ENCODE measurements at places on chromosomes 7 and 10.
A peak's percentile ranks its signal among the peaks of the same experiment; 100 is the strongest.

DNA sequence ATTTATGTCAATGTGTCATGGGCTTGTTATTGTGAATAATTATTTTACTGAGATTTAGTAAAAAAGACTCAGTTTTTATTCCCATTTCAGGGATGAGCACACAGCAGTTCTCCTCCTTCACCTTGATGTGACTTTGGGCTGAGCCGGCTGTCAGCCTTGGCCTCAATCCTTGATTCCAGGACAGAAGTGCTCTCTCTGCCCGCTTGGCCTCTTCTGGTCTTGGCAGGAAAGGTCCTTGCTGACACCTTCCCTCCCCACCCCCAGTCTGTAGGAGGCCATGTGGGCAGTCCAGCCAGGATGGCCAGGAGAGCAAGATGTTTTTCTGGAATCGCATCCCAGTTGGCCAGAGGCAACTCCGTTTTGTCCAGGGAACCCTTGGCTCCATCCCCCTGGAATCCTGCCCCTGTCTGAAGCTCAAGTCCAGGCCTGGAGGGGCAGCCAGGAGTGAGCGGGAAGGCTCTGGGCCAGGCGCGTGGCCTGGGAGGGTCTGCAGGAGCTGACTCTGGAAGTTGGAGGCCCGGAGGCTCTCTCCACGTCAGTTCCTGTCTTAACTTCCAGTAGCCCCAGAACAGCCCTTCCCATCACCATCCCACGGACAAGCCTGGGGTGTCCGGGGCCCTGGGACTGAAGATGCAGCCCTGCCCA lies 100.9 kb downstream of the PDGFA start:
- DNase-seq = no peak

DNA sequence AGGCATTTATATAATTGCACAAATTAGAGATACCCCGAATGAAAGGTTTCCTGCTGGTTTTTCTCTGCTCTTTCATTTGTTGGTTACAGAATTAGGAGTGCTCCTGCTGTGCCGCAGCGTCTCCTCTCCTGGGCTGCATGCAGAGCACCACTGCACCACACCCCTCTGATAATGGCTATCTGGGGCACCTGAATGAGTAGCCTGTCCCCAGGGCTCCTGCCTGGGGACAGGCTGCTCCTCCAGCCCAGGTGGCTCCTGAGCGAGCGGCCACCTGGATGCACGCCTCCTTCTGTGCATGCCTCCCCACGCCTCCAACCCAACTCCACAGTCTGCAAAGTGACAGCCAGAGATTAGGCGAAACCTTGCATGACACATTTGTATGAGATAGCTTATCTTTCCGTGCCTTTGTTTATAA lies 242.6 kb upstream of the FZD8 start:
- no peak for DNase-seq

DNA sequence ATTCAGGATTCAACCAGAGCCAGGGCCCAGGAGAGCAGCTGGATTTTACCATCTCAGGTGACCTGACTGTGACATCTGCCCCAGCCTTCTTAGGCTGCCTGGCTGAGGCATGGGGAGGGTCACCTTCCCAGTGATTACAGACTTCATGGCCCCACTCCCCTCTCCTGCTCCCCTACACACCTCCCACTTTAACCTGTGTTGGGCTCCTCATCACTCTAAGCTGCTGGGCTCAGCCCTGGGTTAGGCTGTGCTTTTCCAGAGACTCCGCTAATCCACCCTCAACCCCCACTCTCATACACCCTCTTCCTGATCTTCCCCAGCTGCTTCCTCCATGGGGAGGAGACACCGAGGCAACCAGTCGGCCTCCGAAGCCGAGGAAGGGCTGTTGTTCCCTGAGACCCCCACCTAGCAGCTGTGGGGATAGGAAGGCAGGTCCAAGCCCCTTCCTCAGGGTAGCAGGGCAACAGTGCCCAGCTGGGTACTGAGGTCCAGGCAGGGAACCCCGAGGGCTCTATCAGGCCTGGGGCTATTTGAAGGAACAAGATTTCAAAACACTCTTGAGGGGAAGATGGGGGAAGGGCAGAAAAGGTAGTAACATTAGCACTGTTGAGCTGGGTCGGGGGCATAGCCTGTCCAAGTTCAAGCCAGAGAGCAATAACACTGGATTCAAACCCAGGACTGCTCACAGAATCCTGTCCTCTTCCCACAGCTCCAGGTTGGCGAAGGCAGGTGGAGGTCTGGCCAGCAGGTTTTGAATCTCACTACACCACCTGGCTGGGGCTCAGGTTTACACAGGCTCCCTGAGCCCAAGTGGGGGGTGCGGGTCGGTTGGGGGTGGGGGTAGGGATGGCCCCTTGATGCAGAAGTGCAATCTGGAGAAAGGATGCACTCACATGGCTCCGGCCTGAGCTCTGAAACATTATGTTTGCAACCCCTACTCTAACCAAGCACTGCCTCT lies 1.8 kb downstream of the IMPDH1 start:
- no peak for DNase-seq

GRCh38 chr10:102712089-102712488 lies 2.1 kb downstream of the ARL3 start:
- DNase-seq = no peak

DNA sequence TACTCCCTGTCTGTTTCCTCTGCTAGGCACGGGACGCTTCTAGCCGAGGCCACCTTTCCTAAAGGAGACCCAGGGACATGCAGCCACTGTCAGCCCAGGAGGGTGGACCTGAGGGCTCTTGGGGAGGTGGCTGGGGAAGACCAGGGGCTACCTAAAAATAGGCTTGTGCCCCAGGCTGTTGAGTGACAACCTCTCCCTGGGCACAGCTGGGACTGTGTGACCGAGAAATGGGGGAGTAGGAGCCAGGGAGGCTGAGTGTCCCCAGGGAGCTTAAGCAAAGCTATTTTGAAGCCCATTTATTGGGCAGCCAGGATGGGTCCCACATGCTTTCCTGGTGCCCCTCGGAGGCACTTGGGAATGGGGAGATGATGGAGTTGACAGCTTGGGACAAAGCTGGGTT lies 63.8 kb downstream of the CALML3 start:
- no peak for DNase-seq

GRCh38 chr7:1663857-1664651 lies 6.0 kb upstream of the ELFN1 start:
- DNase-seq = no peak

DNA sequence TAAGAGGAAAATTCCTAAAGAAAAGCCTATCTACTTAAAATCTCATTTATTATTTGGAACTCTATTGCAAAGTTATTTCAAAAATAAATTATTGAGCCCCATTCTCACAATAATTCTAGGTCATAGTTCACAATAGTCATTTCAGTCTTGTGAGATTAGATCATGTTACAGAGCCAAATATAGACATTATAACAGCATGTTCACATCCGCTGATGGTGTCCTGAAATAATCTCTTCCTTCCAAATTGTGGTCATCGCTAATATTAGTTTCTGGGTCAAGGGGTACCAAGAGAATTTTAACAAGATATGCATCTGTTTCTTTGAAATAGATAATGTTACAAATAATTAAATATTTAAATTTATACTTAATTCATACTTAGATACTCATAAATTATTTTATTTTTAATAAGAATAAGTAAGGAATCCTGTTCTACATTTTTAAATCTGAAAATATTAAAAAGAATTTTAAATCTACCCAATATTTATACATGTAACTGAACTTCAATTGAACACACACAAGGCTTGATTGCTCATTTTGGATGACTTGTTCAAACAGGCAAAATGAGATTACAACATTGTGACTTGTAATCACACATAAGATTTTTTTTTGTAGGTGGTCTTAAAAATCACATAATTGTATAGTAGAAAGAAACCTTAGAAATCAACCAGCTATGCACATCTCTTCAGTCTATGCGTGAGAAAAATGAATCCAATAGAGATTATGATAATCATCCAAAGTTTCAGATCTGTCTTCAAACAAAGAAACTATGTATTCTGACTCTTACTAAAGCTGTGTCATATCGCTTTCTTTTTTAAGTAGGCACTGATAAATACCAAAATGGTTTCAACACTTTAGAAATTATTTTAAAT lies 13.1 kb downstream of the GNAT3 start:
- DNase-seq = peak; percentile 76

DNA sequence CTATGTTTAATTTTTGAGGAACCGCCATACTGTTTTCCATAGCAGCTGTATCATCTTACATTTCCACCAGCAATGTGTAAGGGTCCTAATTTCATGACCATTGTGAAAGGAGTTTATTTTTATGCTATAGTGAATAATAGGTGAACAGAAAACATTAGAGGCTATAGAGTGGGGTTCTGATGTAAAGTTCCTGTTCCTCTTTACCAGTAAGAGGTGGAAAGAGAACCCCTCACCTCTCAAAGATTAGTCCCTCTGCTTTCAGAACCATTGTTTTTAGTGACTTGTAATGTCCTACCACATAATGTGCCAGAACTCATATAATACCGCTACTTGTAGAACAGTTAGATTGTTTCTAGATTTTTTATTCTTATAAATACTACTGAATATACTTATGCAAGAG lies 34.2 kb downstream of the SUFU start:
- DNase-seq = no peak

GRCh38 chr10:98088186-98088971 lies 46.1 kb upstream of the R3HCC1L start:
- no peak for DNase-seq

- no peak for DNase-seq
Measured at GRCh38 chr10:48704156-48704555, 19.5 kb downstream of the WDFY4 start.

- DNase-seq = no peak
Measured at GRCh38 chr10:87545783-87546182, 41.1 kb downstream of the MINPP1 start.

DNA sequence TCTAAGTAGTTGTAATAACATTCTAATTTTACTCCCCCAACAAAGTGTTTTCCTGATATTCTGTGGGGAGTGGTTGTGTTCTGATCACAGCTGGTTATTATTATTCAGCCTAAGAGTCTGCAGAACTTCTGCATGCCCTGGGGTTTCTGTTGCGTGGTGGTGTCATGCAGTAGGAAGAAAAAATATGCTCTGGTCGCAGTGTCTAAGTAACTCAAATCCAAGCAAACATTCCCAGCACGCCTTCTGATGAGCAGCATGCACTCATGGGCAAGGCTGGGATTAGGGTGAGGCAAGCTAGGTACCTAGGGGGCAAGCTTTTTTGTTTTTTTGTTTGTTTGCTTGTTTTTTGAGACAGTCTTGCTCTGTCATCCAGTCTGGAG lies 112.8 kb upstream of the KMT2E start:
- no peak for DNase-seq

DNA sequence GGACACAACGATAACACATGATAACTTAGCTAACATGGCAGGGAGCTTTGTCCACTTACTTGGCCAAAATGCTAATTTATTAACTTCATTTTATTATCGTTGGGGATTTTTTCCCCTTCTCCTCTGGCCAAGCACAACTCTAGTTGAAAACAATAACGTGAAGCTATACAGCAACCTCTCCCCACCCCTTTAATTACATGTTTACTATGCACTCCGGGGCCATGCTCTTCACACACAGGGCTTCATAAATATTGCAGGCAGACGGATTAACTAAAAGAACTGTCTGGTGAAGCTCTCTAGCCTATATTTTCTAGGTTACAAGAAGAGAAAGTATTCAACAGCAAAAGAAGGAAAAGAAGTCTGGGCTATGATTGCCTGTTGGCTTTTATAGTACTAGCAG lies 51.7 kb downstream of the XRCC2 start:
- DNase-seq = no peak

GRCh38 chr7:114663502-114663901 lies 248.9 kb downstream of the FOXP2 start:
- DNase-seq = peak; percentile 4

DNA sequence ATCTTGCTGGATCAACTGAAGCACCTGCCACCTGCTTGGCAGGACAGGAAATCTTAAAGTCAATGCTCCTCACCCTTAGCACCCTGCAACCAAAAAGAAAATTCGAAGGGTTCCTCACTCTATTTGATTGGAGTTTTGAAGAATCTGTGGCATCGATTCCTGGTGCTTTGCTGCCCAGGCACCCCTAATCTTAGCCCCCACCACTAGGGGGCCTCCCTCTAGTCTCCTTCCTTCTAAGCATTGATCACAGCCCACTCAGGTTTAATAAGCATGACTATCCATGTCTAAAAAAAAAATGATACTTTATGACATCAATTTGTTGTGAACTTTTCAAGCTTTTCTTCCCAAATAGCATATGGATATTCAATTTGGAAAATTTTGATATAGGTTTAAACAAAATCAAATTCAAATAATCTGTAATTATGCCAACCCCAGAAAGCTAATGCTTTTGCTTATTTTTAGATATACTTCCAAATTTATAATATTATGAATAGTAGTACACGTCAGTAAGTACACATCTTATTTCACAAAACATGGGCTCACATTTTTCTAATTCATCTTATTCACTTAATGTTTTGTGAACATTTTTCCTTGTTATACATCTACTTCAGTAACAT lies 45.3 kb downstream of the NRG3 start:
- no peak for DNase-seq

DNA sequence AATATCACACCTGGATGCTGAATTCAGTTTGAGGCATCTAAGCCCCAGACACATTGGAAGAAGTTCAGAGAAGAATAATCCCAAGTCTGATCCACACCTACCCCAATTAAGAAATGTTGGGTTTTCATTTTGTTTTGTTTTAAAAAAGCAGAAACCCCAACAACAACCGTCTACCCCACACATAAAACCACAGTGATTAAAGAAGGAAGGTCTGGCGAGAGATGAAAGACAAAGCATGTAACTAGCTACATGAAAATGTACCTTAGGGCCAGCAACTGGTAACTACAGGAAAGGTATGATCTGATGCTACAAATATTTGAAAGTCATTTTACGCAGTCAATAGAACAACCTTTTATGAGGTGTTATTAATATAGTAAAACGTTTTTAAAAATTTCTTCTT lies 1112.3 kb downstream of the GATA3 start:
- no peak for DNase-seq

GRCh38 chr7:128796327-128796726 lies 4.6 kb downstream of the CCDC136 start:
- no peak for DNase-seq

DNA sequence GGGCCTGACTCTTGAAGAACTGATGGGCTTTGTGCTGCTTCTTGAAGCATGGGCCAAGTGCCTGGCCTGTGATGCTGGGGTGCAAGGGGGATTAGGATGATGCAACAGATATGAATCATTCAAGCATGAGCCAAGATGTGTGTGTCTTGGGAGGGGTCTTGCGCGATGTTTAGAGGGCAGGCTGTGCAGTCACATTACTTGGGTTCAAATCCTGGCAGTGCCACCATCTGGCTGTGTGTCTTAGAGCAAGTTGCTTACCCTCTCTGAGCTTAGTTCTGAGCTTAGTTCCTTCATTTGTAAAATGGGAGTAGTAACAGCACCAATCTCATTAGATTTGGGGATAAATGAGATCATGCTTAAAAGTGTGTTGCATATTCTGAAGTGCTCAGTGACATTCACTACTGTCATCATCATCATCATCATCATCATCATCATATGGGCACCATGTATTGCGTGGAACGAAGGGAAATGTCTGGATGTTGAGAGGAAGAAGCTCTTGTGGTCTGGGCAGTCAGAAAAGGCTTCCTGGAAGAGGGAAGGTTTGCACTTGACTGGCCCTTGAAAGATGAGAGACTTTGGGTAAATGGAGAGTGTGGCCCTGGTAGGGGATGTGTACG lies 9.3 kb downstream of the UNC5B start:
- DNase-seq = no peak
